Activated CD4-positive, CD25-positive, alpha-beta regulatory T cell (primary cell): ENCODE measurements at places on chromosomes 5 and 9.

DNA sequence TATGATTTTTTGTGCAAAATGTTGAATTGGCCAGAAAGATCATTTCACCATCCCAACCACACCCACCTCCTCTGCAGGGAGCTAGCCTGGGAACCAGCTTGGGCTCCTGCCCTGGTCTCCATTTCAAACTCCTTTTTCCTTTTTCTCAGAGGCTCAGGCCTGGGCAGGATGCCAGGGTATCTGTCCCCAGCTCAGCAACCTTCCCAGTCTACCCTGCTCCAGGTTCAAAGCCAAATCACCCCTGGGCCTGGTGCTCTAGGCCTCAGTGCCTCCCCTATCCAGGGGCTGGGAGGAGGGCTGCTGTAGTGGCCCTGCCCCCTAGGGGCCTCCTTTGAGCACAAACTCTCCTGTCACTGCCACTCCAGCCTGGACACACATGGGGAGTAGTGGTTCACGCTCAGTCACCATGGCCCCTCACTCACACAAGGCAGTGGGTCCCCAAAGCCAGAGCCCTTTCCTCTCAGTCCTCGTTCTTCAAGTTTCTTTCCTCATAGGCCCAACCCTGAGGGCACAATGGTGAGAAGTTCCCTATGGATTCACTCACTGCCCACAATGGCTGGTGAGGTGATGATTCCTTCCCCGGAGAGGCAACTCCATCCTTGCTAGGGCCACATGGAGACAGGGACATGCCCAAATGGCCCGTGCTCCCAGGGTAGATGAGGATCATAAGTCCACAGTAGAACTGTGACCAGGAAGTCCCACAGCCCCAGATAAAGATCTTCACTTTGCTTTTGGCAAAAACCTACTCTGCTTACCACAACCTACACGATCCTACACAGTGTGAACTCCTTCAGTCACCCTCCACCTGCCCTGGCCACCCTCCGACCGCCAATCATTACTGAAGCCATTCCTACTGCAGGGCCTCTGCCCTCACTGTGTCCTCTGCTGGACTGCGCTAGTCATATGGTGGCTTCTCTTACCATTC is 1.6 kb upstream of the ST6GALNAC4 start:
- DNase-seq = no peak

DNA sequence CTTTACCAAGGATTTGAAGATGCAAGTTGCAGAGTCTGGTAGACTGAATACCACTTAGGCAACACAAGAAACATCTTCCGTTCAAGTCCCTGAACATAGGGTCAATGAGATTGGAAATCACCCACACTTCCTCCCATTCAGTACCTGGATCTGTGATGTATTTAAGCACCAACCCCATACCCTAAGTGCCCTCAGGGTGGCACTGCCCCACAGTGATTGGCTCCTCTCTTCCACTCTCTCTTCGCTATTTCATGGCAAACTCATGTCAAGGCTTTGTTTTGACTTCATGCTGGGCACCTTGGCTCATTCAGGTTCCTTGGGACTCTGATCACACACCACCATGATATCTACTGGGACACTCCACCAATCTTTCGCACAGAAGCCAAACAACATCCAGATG is 53.7 kb downstream of the GGTA1 start:
- no peak for DNase-seq

GRCh38 chr5:27015758-27016157 is 22.6 kb downstream of the CDH9 start:
- no peak for DNase-seq

DNA sequence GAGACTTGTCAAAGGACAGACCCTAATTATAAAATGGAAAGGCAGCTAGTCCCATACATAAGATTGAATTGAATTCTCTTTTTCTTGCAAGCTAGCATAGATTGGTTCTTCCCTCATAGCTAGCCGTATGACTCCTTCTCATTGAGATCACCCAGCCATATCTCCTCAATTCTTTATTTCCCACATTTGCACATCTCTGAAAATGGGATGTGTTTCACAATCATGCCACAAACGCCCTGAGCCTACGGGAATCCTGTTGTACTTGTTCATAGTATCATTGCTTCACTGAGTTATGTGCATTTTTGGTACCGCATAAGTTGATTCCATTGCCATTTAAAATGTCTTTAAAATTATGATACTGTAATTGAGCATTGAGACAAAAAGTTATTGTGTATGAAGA is 90.5 kb downstream of the PCSK1 start:
- no peak for DNase-seq

DNA sequence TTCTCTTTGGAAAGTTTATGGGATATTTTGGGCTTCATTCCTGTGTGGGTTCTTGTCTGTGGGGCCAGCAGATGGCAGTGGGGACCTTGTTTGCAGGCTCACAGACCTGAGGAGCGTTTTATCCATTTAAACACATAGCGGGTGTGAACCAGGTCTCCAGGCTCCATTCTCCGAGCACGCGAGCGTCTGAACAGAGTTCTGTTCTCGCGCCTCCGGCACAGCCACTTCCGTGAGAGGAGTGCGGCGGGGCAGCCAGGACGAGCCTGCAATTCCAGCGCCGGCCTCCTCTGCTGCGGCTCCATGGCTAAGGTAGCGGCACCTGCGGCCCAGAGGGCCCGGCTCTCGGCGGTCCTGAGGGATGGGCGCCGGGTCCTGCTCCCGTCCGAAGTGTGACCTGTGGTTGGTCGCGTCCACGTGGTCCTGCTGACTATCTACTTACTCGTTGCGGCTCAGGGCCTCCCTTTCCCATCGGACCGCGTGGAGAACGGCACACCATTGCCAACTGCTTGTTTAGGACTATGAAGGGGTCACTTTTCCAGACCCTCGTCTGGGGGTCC is 7.3 kb downstream of the NRARP start:
- no peak for DNase-seq
